ENCODE measurements at places on chromosomes 2 and 18.

DNA sequence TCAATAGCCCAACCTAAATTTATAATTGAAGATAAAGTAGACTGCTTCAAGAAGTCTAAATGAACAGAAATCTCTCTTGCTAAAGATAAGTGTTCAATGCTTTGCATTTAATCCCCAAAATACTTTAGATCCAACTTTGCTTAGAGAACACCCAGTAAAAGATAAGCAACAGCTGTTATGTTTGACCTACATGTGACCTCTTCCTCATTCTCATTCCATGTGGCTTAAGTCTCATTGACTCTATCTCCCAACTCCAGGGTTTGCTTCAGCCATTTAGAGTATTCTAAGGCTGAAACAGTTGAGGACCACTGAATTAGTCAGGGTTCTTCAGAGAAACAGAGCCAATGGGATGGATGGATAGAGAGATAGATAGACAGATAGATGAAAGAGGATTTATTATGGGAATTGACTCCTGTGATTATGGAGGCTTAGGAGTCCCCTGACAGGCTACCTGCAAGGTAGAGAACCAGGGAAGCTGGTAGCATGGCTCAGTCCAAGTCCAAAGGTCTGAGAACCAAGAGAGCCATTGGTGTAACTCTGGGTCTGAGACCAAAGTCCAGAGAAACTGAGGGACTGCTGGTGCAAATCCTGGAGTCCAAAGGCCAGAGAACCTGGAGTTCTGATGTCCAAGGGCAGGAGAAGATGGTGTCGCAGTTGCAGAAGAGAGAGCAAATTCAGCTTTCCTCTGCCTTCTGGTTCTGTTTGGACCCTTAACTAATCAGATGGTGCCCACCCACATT, 32.1 kb downstream of the CRYGD start:
- DNase-seq, result no peak

GRCh38 chr2:137981112-137981656, 16.9 kb downstream of the HNMT start:
- DNase-seq, result no peak

- DNase-seq, result peak; percentile 72
Observed at GRCh38 chr2:233422050-233422639, 67.9 kb downstream of the DGKD start.

DNA sequence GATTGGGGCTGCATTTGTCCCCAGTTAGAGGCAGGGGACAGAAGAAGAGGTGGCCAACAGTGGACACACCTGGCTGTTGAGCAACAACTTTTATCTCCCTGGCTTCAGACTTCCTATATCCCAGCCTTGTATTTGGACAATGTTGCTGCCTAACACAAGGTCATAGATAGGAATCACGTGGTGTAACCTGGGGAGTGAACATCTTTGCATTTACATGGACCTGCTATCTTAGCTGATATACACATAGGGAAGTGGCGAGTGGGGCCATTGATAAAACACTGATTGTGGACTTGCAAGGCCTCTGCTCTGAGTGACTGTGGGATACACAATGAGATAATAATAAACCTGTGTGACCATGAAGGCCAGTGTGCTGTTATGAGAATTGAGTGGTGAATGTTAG, 26.9 kb downstream of the RAPGEF4 start:
- DNase-seq, result no peak

DNA sequence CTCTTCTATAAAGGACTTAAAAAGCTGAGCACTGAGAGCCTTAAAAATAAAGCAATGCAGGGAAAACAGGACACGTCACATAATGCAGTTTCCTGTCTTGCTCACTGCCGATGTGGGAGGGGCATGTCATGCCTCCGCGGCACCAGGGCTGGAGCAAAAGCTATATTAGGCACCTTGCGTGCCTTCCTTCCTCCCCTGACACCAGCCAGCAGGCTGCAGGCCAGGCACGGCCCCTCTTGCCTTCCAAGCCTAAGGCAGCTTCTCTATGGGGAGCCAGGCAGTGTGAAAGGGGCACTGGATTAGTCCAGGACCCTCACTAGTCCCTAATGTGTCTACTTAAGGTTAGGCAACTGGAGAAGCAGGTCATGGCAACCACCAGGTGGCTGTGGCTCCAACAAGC, 26.3 kb downstream of the MRPL35 start:
- peak; percentile 38 for DNase-seq

GRCh38 chr18:4017480-4017879, 437.6 kb downstream of the DLGAP1 start:
- peak; percentile 6 for DNase-seq

GRCh38 chr2:223093436-223094241, 41.6 kb downstream of the KCNE4 start:
- no peak for DNase-seq

GRCh38 chr2:186950694-186951093, 101.7 kb upstream of the ZSWIM2 start:
- no peak for DNase-seq

GRCh38 chr2:239225871-239226561, 174.8 kb downstream of the HDAC4 start:
- DNase-seq, result no peak

DNA sequence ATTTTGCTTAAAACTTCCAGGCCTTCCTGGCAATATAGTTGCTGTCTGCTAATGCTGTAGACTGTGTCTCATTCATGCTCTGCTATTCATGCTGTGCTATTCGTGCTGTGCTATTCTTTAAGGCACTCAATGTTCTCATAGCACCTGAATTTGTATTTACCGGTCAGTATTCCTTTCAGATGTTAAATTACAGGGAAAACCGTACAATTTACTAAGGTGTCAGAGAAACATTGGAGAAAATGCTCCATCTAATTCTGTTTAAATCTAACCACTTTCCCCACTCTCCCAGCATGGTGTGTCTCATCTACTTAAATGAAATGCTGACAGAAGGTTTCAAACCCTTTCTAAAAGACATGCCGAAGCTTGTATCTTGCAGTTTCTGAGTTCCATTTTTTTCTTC, 25.0 kb downstream of the FAM171B start:
- no peak for DNase-seq

DNA sequence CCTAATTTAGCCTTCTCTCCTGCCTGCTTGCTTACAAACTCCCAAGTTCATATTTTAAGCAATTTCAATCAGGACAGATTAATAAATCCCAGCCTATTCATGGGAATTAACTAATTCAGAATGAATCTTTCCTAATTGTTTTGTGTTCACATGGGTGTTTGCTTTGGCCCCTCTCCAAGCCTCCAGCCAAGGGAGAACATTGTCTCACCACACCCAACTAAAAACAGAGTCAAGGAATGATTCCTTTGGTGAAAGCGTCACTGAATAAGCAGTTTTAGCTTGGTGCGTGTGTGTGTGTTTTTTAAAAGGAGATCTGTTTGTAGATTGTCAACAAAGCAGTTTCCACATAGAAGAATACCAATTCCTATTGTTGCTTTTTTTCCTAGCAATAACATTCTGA, 43.0 kb upstream of the DSG1 start:
- no peak for DNase-seq

DNA sequence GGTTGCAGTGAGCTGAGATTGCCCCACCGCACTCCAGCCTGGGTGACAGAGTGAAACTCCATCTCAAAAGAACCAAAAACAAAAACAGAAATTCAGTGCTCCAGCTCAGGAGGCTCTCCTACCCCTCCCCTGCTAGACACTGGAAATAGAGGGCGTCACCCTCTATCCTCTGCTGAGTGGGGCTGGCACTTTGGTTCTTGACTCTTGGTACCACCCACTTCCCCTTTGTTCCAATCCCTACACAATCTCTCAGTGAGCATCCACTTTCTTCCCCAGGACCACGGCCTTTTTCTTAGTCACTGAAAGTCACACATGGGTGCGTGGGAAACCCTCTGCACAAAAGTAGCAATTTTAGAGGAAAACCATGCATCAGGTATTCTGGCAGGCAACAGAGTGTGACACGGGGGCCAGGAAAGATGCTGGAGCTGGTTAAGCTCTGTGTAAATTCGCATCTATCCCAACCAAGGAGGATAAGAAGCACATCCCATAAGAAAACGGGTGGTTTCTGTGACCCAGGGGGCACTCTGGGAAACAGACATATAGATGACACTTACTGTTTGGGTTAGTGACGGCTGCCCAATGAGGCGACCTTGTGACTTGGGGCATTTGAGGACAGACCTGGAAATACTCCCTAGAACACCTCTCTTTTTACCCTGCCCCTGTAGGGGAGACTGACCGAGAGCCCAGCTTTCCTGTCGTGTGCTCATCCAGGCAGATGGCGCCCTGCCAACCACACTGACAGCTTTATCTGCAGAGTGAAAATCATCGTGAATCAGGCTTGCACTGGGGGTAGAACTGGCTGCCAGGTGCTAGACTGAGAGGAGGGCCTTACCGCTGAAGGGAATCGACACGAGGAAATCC, 7.7 kb downstream of the HJURP start:
- no peak for DNase-seq

DNA sequence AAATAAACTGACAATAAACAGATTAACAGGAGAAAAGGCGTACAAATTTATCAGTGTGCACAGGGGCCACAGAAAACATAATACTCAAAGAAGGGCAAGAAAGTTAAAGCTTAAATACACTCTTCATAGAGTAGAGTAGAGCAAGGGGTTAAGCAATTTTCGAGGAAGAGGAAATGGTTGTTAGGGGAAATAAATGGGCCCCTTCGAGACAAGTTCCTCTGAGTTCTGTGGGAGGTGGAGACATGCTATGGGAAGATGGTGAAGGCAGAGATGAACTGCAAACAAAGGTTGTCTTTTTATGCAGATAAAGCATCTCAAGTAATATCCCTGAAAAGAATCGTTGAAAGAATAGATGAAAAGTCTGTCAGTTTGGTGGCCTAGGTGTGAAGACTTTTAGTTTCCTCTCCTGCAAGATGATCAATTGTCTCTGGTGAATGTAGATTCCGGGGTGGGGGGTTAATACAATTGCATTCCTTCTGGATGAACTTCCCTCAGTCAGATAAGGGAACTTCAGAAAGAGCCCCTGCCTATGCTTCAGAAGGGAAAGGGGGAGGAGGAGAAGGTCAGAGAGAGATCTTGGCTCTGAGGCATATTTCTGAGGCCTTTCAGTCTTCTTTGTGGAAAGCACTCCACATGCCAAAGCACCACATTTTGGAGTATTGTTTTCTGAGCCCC, 127.0 kb downstream of the METTL4 start:
- DNase-seq, result no peak

DNA sequence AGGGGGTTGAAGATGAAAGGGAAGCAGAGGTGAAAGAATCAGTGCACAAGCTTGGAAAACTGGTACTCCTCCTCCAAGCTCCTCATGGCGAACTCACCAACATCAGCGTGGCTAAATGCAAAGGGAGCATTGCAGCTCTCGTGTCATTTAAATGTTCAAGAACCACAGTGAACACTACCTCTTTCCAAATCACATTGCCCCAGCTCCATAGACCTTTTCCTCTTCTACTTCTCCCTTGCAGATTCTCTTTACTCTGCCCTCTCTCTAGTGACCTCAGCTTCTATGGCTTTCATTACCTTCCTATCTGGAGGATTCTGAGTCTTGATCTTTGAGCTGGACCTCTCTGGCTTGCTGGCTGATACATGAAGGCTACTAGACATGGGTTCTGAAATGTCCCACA, 14.3 kb downstream of the EPB41L3 start:
- DNase-seq, result no peak

DNA sequence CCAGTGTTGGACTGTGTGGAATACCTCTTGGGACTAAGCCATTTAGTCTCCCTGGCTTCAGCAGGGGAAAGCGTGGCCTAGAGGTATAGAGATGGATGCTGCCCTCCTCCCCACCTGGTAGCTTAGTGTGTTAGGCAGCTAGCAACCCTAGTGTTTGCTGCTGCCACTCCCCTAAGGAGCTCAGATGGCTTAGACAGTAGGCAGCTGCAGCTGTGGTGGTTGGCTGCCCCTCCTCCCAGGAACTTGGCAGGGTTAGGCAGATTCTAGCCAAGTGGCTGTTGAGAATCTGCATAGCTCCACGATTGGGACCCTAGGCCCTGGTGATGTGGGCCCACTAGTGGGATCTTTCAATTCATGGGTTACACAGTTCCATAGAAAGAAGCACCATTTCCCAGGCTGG, 550.4 kb upstream of the CHAC2 start:
- DNase-seq, result no peak

GRCh38 chr2:142306131-142306530, 175.3 kb upstream of the LRP1B start:
- DNase-seq, result no peak

GRCh38 chr18:57780706-57781347, 22.3 kb downstream of the ATP8B1 start:
- DNase-seq, result no peak

GRCh38 chr2:233489666-233490065, 76.9 kb downstream of the USP40 start:
- DNase-seq, result no peak

GRCh38 chr2:36951027-36951518, 15.3 kb downstream of the STRN start:
- DNase-seq, result no peak

DNA sequence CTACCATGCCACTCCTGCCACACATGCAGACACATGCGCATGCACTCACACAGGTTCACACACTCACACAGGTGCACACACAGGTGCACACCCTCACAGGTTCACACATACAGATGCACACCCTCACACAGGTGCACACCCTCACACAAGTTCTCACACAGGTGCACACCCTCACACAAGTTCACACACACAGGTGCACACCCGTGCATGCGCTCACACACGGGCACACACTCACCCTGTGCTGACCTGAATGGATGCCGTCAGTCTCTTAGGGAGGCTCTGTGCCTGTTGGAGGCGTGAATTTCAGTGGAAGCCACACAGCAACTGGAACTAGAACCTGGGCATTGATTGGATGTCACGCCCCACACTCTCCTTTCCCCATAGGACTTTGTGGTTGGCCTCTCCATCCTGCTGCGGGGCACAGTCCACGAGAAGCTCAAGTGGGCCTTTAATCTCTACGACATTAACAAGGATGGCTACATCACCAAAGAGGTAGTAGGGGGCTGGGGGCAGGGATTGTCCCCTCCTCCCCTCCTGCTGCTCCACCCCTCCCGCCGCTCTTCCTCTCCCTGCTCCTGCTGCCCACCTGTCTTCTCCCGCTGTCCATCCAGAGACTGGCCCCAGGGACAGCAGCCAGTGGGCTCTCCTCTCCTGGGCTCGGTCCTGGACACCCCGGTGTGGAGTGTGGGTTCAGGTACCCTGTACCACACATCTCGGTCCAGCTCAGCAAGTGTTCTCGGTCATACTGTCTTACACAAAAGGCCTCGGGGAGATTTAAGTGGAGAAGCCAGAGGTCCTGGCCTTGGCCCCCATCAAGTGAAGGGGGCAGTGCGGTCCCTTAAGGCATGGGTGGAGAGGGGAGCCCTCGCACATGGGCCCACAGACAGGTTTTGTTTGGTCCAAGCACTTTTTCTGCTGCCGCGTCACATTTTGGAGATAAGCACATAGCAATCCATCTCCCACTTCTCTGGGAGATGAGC, 21.0 kb upstream of the FAHD2A start:
- no peak for DNase-seq

- peak; percentile 26 for DNase-seq
Observed at GRCh38 chr18:12838178-12838634, 45.8 kb downstream of the PTPN2 start.

GRCh38 chr2:111164078-111164477, 43.4 kb downstream of the BCL2L11 start:
- DNase-seq, result no peak

DNA sequence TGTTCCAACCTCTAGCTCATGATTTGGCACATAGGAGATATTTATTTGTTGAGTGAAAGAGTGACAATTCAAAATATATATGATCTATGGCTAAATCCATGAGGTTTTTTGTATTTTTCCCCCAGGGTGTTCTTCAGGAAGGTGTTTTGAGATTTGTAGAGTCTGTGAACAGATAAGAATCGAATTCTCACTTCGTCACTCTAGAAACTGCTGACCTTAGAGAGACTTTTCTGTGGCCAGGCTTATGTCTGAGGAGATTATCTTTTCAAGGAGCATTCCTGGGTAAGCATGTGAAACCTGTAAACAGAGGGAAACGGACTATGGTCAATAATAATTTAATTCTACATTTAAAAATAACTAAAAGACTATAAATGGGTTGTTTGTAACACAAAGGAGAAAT, 849 bp upstream of the ITGB6 start:
- no peak for DNase-seq
